NCI-H226 (cell line): ENCODE measurements at places on chromosomes 12 and 14.

- DNase-seq = no peak
These were observed 62.7 kb downstream of the ERC1 start for GRCh38 chr12:1053690-1054089.

GRCh38 chr12:111034083-111034885 lies 113.9 kb upstream of the MYL2 start:
- DNase-seq = no peak

DNA sequence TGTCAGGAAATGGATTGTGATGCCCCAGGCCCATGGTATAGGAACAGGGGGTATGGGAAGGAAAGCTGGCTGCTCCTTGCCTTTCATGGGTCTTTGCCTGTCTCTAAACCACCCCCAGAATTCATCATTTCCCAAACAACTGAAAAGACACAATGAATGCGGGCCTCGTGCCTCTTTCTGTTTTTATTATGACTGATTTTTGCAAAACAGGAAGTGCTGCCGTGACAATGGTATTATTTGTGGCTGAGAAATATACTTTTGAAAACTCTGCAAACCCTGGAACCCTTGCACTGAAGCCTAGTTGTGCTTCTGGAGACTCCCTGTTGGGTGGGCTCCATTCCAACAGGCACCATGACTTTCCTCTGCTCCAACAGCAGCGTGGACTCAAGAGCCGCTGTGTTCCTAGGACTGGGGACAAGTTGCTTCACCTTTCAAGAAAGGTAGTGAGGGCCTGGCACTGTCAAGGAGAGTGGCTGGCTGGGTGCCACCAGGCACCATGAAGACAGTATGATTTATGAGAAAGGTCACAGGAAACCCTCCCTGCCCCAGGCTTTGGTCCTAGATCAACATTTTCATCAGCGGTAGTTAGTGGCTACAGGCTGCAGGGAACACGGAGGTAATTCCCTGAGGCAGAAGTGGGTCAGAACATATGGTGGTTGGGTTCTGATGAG lies 4.8 kb upstream of the DGLUCY start:
- no peak for DNase-seq

DNA sequence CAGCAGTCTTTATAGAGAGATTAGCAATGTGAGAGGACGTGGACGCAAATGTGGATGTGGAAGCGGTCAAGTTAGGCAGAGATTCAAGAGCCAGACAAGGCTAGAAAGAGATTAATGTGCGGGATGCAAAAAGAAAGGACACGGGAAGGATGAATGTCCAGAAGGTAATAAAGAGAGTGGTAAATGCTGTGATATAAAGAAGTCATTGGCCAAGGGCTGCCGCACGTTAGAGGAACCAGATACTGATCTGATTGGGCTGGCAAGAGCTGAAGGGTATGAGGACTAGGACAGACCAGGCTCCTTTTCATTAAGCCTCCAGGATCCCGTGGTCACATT lies 59.5 kb downstream of the DHRS2 start:
- DNase-seq = no peak

- peak; percentile 74 for DNase-seq
These were observed 40.5 kb downstream of the JAG2 start for GRCh38 chr14:105128059-105128458.

- DNase-seq = peak; percentile 21
These were observed 38.1 kb upstream of the C12orf50 start for GRCh38 chr12:88067301-88067700.

DNA sequence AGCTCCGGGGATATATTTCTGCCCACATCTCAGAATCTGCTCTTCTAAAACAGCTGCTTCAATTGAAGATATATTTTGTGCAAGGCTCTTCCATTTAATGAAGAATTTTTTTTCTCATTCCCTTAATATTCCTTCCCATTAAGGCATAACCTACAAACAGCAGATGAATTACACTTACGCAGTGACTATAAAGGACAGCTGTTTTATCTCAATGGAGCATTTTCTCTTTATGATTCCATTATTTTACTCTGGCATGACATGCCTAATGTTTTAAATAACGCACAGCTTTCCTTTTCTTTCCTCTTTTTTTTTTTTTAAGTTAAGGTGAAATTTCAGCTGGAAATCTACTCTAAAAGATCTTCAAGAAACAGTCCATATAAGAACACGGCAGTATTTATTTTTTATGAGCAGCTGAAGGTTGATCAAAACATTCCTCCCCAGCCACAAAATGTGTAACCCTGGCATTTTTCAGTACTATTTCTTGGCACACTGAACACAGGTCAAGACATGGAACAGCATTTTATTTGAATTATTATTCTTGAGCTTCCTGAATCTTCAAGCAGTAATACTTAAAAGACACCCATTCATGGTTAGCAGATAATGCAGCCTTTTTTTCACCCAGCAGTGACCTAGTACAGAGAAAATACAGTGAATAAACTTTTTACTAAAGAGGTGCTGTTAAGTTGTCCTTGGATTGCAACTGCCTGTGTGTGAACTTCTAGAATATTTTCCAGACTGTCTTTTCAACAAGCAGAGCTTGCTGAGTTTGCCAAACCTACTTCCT lies 118.1 kb upstream of the FOXN3 start:
- DNase-seq = no peak

- DNase-seq = no peak
These were observed 16.9 kb downstream of the PLEKHD1 start for GRCh38 chr14:69501423-69501838.

- peak; percentile 73 for DNase-seq
These were observed 5.6 kb downstream of the CNIH1 start for GRCh38 chr14:54435500-54435981.

DNA sequence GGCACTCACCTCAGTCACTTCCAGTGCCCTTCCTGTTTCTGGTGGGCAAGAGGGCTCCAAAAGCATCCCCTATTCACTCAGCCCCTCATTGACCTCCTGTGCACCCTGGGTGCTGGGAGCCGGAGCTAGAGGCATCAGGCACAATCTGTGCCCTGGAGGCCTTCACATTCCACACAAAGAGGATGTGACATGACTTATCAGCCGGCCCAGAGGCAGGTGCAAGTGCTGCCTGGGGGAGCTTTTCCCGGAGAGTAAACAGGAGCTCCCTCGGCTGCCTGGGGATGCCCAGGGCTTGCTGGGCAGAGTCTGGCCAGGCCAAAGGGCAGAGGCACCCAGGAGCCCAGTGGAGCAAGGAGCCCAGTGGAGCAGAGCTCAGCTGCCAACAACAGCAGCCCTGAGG lies 64.5 kb downstream of the BCL11B start:
- DNase-seq = no peak

DNA sequence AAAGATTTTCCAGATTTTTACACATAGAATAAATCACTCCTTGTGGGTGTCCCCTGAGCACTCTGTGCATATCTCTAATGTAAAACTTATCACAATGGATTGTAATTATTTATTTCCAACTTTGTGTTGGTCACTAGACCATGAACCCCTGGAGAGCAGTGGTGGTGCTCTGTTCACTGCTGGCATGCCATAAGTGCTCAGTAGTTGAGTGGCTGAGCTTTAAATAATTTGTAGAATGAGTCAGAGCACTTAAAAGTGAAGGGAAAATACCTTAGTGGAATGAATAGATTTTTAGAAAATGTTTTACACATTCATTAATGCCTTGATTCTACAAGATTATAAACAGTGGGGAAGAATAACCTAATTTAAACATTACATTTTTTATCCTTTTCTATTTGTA lies 6.3 kb downstream of the MGAT4C start:
- peak; percentile 54 for DNase-seq

- DNase-seq = peak; percentile 15
These were observed 58.0 kb downstream of the PAPLN start for GRCh38 chr14:73295198-73295796.

- no peak for DNase-seq
These were observed 22.4 kb upstream of the PDE1B start for GRCh38 chr12:54526812-54527630.

GRCh38 chr14:34930591-34931091 lies 52.2 kb upstream of the SRP54 start:
- DNase-seq = no peak

DNA sequence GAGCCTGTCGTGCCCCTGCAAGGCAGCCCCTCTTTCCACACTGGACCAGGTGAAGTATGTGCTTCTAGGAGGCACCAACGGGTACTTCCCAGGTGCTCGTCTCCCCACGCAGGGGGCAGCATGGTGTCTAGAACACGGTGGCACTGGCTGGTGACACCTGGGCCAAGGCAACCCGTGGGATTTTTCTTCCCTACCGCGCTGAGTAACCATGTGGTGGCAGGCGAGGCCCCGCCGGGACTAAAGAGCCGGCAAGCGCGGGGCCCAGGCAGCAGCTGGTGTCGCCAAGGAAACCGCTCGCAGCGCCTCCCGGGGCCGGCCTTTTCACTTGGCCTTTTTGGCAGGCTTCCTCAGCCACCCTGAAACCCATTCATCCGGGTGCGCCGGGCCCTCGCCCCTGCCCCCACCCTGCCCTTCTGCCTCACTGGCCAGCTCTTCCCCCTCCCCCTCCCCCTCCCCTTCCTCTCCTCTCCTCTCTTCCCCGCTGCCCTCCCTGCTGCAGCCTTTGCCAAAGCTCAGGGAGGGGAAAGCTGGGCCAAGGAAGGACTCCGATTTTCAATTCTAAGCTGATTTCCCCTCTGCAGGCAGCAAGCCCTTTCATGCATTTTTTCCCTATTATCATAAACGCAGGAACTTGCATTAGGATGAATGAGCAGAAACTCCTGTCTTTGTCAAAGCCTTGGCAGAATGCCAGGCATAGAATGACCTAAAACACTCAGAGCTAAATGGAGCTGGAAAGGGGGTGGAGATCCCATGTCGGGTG lies 81.2 kb downstream of the IRF2BPL start:
- DNase-seq = peak; percentile 63

- DNase-seq = peak; percentile 88
These were observed 18.9 kb upstream of the CERS5 start for GRCh38 chr12:50185970-50186663.

DNA sequence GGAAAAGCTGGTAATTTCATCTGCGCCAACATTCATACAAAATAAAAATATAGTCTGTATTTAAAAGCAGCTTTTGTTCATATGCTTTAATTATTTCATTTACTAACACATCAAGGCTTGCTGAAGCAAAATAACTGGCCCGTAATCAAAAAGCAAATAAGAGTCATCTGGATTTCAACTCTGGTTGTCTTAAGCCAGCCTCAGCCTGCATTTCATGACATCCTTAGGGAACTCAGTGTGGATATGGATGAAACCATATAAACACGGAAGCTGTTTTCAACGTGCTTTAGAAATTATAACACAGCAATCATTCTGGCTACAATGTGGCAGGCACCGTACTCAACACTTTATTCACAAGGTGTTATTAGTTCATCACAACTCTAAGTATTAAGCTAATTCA lies 852 bp downstream of the COX16 start:
- DNase-seq = no peak

DNA sequence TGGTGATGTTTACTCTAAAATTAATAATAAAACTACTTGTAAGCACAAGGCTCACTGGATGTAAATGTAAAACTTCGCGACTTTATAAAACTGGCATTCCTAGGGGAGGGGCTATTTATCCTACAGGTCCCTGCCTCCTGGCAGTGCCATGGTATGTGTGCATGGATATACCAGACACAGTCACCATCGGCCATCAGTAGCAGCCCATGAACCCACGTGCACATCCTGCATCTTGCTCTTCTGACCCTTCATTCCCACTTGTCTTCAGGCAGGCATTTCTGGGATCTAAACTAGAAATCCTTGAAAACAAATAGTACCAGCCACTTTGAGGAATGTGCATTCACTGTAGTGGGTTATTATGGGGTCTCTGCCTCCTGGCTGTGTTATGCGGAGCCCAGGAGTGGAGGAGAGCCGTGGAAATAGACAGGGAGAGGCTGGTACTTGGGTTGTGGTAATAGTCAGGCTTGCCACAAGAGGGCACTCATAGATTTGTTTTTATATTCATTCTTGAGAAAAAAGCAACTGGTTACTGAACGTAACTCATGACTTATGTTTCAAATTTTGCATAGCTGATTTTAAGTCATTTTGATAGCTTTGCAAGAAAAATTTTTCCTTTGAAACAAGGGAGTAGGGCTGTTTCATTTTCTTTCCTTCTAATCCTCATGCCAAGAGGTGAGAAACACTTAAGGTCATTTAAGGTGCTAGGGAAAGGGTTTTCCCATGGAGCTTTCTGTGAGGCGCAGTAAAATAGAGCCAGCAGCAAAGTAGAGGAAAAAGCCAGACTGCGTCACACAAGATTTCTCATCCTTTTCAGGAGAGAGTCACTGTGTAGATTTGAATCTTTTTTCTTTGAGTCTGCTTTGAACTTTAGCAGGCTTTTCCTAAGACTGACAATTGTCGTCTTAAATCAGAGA lies 17.4 kb upstream of the GALNT16 start:
- peak; percentile 25 for DNase-seq

- no peak for DNase-seq
These were observed 2.4 kb upstream of the TCL1B start for GRCh38 chr14:95683793-95684192.

DNA sequence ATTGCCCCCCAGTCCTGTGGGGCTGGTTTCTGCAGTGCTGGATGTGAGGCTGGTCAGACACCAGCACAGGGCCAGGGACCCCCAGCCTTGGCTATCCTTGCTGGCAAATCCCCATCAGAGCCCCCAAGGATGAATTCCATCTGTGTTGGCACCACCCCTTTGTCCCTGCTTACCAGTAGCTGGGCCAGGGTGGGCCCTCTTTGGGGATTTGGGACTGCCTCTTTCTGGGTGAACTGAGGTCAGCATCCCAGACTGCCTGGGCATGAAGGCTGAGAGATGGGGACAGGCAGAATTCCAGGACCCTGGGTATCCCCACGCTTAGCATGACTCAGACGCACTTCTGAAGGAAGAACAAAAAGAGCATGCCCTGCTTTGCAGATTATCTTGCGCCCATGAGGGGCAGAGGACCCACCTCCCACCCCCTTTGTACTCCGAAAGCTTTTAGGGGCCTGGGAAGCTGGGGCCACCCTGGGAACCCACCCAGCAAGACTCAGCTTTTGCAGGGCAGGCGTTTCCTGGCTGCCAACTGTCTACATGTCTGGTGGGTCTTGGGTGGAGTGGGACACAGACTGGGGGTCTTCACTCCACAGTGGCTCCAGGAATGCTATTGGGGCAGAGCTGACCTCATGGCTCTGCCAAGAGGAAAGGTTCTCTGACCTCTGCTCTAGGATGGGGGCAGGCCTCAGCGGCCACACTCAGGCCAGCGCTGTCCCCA lies 26.8 kb downstream of the RFLNA start:
- no peak for DNase-seq

- no peak for DNase-seq
These were observed 32.7 kb upstream of the KRT77 start for GRCh38 chr12:52735816-52736632.

- no peak for DNase-seq
These were observed 420.1 kb downstream of the FUT8 start for GRCh38 chr14:65832431-65833266.

DNA sequence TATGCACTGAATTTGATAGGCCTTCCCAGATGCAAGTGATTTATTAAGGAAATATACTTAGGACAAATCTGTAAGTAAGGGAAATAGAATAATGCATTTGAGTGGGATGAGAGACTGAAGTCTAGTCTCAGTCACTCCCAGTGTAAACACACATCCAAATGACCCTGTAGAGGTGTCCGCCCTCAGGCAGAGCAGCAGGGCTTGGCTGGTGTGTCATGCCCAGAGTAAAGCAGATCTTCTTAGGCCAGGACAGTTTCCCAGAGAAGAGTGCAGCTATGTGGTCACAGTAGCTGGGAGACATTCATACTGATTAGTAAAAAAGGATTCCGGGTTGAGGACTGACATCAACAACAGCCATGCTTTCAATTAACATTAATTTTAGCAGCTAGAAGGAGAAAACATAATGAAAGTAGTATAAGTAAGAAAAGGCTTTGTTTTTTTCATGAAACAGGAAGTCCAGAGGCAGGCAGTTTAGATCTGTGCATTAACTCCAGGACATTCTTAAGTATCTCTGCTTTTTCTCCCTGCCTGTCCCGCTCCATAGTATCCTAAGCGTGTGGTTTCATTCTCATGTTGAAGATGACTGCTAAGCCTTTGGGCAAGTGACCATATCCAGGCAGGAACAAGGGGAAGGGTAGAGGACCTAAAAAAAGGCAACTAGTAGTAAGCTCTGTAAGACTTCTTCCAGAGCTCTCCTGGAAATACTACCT lies 35.7 kb downstream of the CNTN1 start:
- DNase-seq = no peak
